ENCODE measurements at places on chromosomes 16 and 17.

- DNase-seq: peak; percentile 53
Observed at GRCh38 chr17:37465069-37465616, 24.5 kb upstream of the DUSP14 start.

DNA sequence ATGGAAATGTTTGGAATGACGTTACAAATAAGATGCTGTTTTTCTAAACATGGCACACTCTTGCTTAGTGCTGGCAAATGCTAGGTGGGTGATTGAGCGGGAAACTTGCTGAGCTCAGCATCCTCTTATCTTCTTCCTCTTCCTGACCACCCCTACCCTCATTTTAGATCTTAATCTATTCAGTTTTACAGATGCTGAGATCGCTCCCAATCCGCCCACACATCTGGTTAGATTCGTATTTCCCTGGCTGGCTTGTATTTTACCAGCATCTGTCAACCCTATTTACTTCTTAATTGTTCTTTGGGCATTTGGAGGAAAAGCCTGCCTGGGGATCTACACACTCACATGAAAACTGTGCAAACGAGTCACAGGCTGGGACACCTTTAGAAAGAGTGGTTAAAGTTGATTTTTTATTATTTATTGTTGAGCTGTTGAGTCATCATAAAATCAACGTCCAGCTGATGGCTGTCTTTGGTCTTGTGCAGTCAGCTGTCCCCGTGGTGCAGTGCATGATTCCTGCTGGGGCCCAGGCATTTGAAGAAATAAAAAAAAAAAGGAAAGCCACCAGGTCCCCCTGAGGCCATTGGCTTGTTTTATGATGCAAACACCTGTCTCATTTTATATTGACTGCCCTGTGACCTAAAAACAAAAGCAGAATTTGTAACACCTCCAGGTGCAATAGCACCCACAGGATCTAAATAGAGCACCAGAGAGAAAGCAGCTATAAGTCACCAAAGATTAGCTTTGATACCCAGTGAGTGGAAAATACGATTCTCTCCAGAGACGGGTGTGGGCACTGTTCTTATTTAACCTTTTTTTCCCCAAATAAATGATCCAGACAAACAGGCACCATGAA lies 258.6 kb downstream of the HS3ST3B1 start:
- no peak for DNase-seq

GRCh38 chr16:57186872-57187854 lies 1.0 kb downstream of the RSPRY1 start:
- DNase-seq: no peak

DNA sequence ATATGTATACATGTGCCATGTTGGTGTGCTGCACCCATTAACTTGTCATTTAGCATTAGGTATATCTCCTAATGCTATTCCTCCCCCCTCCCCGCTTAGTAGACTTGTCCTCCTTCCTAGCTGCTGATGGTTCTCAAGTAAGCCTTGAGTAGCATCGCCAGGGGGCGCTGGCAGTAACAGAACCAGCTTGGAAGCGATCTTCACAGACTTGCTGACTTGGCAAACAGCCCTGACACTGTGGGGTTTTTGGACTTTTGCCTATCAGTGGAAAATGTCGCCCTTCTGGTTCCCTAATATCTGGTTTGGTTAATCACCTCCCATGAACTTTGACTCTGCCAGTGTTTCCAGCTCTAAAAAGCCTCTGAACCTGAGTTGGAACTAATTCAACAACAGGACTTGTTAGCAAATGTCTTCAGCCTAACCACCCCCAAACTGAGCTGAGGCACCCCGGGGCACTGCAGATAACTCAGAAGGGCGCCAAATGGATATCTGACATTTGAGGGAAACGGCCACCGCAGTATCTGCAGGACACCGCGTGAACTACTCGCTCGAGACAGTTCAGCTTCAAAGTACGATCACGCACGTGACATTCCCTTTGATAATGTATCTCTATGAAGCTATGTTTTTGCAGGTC lies 15.4 kb upstream of the SPATA32 start:
- peak; percentile 84 for DNase-seq

GRCh38 chr17:41967141-41967920 lies 736 bp downstream of the CNP start:
- no peak for DNase-seq

DNA sequence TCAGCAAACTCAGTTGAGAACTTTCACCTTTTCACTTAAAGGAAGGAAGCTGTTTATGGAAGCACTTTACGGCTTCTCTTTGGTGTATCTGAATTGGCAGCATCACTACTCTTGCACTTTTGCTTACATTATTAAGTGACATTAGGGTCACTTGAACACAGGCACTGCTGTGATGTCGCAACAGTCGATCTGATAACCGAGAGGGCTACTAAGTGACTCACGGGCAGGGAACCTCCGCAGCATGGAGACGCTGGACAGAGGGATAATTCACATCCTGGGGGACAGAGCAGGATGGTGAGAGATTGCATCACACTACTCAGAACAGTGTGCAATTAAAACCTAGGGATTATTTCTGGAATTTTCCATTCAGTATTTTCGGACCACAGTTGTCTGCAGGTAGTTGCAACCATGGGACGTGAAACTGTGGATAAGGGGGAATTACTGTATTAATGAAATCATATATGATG lies 56.5 kb downstream of the DNAH2 start:
- DNase-seq: peak; percentile 78

- no peak for DNase-seq
Observed at GRCh38 chr16:4803898-4804762, 1.7 kb upstream of the ROGDI start.

DNA sequence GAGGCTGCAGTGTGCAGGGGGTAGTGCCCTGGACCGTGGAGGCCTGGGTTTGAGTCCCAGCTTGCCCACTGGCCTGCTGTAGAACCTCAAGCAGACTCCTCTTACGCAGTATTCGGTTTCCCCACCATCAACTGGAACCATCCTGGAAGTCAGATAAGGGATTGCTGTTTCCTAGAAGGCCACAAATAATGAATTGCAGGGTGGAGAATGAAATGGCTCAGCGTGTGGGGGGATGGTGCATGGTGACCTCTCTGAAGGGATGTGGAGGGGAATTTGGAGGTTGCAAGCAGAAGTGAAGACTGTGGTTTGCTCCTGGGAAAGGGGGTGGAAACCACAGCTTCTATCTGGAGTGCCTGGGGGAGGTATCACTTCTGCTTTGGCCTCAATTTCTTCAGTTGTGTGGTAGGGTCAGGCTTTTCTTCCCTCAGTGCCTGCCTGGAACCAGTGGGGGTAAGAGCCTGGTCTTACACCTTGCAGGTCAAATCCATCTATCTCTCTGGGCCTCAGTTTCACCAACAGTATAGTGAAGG lies 1.7 kb downstream of the ADGRG5 start:
- DNase-seq: no peak

DNA sequence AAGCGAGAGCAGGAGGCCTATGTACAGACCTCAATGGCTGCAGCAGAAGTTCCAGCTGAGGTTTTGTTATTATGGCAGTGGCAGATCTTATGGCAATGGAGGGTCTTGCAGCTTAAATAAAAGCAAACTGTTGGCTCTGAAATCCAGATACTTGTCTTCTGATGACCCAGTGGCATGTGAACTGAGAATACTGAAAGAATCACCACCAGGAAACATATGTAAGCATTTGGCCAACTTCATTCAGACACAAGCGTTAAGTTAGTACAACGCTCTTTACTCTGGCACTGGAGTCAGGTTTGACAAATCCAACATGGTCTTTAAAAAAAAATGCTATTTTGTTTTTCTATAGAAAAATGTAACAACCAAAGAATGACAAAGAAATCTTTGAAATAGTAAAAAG lies 70.5 kb downstream of the CFDP1 start:
- DNase-seq: no peak

- no peak for DNase-seq
Observed at GRCh38 chr17:35154196-35155165, 6.9 kb downstream of the UNC45B start.

GRCh38 chr17:7323731-7324437 lies 5.3 kb downstream of the NEURL4 start:
- peak; percentile 24 for DNase-seq

DNA sequence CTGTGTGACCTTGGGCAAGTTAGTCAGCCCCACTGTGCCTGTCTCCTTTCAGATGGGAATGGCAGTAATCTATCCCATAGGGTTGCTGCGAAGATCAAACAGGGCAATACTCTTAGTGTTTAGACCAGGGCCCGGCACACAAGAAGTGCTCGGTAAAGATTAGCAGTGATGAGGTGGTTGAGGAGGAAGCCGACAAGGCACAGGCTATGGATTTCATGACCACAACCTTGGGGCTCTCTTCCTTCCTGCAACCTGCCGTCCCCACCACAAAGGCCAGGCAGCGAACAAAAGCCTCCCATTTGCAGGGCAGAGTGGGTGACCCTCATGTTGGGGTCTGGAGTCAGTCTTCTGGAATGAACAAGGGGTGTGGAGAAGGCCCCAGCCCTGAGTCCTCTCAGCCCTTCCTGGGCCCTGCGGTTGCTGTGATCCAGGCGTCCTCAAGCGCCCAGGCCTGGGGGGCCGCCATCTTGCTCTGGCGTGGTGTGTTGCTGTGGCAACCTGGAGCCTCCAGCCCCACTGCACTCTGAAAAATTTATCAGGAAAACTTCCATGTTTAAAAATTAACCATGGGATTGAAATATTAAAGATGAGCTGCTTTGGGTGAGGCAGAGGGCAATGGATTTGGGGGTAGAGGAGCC lies 9.8 kb downstream of the ADAM11 start:
- no peak for DNase-seq

GRCh38 chr16:1673424-1674151 lies 4.5 kb upstream of the JPT2 start:
- no peak for DNase-seq

DNA sequence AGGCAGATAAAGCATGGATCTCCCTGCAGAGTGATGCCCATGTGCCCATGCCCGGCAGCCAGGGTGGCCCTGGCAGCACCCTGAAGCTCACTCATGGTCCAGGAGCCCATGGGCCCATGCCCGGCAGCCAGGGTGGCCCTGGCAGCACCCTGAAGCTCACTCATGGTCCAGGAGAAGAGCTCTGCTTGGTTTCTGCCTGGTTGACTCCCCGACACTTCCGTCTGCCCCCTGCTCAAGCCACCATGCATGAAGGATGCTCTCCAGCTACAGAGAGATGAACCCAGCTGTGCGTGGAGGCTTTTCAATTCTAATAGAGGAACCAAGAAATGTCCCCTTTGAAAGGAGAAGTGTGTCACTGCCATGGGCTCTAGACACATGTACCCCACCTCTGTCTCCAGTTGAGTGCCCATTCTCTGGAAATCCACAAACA lies 8.7 kb downstream of the CCL17 start:
- no peak for DNase-seq

DNA sequence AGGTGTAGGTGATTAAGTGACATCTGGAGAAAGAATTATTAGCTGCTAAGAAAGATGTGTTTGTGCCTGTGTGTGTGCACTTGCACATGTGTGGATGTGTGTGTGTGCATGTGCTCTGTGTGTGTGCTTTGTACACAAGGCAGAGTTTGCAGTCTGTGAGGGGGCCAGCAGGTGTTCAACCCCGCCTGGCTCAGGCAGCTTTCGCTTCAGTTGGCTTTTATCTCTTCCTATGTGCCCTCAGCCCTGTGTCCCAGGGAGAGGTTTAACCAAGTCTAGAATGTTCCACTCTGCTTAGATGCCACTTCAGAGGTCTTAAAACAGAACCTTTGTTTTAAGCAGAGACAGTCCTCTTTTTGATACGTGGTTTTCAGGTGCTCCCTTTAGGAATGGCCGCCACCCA lies 58.8 kb downstream of the CDH13 start:
- DNase-seq: no peak

- DNase-seq: no peak
Observed at GRCh38 chr17:67312265-67312664, 54.1 kb downstream of the PSMD12 start.

DNA sequence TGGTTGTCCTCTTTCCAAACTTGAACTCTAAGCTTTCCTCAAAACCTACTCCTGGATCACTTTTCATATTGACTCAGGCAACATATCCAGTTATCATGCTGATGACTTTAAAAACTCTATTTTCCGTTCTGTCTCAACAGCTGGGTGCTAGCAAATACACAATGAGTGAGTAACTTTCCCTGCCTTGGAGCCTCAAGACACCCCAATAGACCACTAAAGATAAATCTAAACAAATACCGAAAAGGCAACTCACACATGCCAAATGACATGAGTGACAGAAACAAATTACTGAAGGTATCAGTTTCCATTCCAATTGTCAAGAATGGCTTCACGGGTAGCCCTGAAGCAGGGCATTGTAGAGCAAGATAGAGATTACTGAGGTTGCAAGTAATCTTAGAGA lies 15.7 kb upstream of the TMEM101 start:
- no peak for DNase-seq

DNA sequence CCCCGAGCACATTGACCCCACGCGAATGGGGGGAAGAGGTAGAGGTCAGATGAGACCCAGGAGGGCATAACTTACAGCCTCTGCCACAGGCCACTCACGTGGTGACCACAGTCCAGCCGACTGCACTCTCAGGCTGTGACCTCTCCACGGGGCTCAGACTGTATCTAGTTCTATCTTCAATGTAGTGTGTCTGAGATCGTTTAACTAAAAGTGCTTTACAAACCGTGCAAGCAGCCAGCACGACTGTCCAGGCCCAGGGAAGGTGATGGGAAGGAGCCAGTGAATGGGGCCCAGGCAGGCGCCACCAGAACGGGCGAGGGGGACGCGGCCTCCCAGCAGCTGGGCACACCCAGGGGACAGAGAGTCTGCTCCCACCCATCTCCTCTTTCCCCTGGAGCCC lies 108.6 kb downstream of the ANKRD11 start:
- no peak for DNase-seq

DNA sequence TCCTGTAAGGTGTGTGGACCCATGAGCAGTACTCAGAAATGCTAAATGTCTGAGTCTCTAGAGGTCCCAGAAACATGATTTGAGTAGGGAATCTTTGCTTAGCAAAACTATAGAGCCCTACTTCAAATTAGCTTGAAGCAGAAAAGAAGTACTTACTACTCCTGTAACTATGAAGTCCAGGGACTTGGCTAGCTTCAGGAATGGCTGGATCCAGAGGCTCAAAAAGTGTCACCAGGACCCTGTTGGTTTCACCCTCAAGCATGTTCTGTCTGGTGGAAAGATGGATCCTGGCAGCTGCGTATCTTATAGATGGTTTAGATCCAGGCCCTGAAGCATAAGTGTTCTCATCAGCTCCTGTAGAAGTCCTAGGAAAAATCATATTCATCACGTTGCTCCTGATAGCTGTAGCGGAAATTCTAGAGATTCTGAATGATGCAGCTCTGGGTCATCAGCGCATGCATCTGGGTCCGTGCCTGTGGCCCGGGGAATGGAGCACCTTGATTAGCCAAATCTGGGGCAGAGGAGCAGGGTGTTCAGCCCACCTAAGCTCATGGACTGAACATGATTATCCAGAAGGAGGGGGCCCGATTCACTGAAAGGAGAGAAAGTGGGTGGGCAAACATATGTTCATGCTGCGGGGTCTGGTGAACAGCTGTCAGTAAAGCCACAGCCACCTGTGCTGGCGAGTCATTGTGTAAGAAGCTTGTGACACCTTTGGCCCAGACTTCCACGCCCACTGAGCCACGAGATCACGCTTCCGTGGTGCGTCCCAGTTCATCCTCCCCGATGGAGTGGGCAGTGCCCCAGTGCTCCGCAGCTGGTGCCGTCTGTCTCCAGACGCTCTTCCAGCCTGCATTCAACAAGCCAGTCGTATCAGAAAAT lies 260.6 kb downstream of the CPPED1 start:
- no peak for DNase-seq

- DNase-seq: no peak
Observed at GRCh38 chr16:54381601-54382313, 95.2 kb upstream of the IRX3 start.

- DNase-seq: peak; percentile 80
Observed at GRCh38 chr16:87608400-87608985, 6.2 kb downstream of the JPH3 start.

- DNase-seq: no peak
Observed at GRCh38 chr17:48102043-48102750, 919 bp upstream of the CBX1 start.

- DNase-seq: no peak
Observed at GRCh38 chr16:23013484-23013883, 135.8 kb downstream of the USP31 start.

Measured in foreskin fibroblast (primary cell).